ENCODE measurements at places on chromosomes 6 and 20. TPM values are rescaled to one million over a fixed set of nuclear protein-coding genes. Genes with fewer than 3 reads are reported as not detected.

The MYMX gene
- not detected for total RNA-seq

The CENPW gene
- total RNA-seq = 8.0 TPM

The CST2 gene
- not detected for total RNA-seq

The MUCL3 gene
- total RNA-seq = not detected

The TSPYL1 gene
- 54.1 TPM for total RNA-seq

The LST1 gene
- not detected for total RNA-seq

The SCGN gene
- total RNA-seq = not detected

The PCED1A gene
- 23.0 TPM for total RNA-seq

The POLR1C gene
- total RNA-seq = 30.9 TPM

The HLA-A gene
- 603 TPM for total RNA-seq
